ENCODE measurements at places on chromosomes 7 and 10.

GRCh38 chr10:3090914-3091787 lies 23.8 kb downstream of the PFKP start:
- DNase-seq: peak; percentile 85

GRCh38 chr7:610531-611280 lies 91.1 kb upstream of the PDGFA start:
- no peak for DNase-seq

GRCh38 chr7:37220664-37221063 lies 228.0 kb downstream of the ELMO1 start:
- DNase-seq: no peak

DNA sequence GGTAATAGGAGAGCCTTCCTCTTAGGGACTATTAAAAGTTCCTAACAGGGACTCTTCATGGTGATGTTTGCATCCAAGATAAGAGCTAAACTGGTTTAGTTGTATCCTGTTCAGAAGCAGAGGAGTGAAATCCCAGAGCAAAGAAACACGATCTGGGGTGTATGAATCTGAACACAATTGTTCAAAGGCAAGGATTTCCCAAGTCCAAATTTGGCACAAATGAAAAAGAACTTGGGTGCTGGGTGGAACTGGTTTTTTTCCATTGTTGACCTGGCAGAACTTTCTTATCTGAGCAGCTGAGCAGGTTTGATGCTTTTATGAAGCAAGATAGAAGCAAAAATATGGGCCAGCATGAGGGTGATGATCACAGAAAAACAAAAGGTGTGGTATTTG lies 6.0 kb downstream of the AGFG2 start:
- no peak for DNase-seq

DNA sequence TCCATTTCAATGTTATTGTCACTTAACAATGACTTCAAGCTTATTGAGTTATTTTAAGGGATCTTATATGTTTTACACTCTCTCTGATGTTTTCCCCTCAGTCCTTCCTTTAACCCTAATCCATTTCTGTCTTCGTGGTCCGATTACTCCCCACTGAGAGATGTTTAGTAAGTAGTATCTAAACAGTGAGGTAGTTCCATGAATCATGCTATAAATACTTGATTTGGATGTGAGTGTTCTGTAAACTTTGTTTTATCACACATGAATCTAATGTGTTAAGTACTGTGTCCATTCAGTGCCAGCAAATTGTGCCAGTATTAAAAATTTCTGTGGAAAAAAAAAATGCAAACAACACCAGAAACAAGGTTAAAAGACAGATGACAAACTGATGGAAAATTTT lies 18.6 kb downstream of the RPP30 start:
- DNase-seq: no peak

GRCh38 chr10:74988054-74988775 lies 123.2 kb upstream of the SAMD8 start:
- no peak for DNase-seq

DNA sequence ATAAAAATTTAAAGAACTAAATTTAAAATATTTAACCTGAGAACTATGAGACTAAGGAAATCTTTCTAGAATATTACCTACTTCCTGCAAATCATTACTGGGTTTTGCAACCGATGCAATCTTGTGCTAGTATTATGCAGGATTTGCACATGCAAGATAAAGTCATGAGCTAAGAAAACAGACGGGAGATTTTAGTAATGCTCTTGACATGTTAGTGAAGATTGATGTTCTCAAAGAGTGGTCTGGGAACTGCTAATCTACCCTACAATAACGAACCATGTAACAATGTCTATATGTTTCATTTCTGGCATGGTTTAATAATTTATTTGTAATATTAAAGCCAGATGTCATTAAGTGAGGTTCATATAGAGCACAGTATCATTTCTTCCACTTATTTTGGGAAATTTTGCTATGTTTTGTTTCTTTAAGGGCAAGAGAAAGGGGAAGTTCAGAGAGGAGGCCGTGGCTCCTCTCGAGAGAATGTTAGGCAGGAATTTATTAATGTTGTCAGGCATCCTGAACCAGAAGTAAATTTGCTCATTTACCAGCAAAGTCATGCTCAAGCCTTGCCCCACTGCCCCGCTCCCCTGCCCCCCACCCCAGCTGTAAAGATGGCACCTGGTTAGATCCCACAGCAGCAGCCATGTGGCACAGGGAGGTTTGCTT lies 22.8 kb downstream of the LRRC17 start:
- DNase-seq: no peak

DNA sequence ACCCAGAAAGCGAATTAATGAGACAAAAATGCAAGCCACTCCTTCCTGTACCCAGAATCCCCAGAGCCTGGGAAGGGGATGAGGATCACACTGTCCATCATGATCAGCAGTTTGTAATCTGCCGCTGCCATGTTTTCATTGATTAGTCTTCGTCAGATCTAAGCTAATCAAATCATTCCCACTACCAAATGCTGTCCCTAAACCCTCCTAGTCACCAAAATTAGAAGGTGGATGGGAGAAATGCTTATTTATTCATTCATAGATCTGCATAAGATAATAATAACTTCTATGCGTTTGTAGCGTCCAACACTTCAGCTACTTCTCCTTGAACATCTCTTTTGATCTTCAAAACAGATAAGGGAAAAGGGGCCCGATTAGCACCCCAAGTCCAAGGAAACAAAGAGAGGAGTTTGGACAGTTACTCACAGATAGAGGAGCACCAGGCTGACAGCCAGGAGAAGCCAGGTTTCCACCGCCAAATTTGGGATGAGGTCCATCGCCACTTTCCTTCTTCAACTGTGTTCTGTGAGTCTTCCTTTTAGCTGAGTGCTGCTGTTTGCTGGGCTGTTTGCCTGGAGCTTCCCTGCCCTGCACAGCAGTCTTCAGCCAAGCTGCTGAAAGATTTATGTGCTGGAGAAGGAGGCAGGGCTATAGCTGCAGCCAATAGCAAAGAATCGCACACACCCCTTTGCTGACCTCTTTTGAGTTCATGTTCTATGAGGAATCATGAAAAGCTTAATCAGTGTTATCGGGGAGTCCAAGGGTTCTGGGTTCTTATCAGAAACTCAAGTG lies at the start of gene CYP3A5:
Gene CYP3A5, minus strand, starts transcription at position 597 of the 792 bp plus-strand sequence. Its CDS starts 100 bp downstream, at position 497.
- DNase-seq: no peak

- no peak for DNase-seq
These were observed 43.0 kb downstream of the INSIG1 start for GRCh38 chr7:155340721-155341120.

GRCh38 chr7:88477976-88478375 lies 171.3 kb upstream of the STEAP4 start:
- DNase-seq: no peak

DNA sequence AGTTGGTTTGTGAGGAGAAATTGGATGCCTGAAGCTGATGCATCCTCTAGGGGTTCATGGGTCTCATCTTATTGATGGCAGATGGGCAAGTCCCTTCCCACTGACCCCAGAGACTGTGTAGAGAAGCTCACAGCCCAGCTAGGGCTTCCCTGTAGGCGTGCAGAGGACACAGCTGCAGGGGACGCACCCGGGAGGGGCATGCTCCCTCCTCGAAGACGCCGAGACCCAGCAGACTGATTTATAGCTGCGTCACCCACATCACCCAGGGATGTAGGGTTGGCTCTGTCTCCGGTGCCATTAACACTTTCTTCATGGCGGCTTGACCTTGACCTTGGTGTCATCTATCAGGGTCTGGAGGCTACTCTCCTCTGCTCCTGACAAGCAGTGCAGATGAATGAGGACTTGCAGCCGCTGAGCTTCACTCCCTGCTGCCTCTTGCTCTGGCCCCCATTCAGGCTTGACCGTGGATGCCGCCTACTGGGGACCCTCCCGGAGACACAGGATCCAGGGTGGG lies 549.7 kb downstream of the TCERG1L start:
- no peak for DNase-seq

- DNase-seq: peak; percentile 49
These were observed at the start of gene FBXW4 for GRCh38 chr10:101694674-101695403. Gene FBXW4, minus strand, starts transcription at chr10:101695170. Its CDS starts 65 bp downstream, at chr10:101695105.

GRCh38 chr7:117690147-117690546 lies 183.1 kb downstream of the CTTNBP2 start:
- no peak for DNase-seq

DNA sequence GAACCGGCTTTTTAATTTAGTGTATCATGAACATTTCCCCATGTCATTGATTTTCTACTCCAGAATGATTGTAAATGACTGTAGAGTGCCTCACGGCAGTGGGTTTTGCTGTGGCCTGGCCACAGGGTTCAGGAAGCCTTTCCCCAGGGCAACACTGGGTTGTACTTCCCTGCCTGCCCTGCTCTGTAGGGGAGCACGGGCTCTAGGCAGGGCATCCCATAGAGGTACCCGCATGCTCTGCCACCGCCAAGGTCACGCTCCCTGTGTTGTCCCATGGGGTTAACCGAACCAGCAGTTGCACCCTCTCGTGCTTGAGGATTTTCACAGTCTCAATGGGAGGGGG lies 63.8 kb downstream of the BPGM start:
- no peak for DNase-seq

GRCh38 chr7:38704041-38704547 lies 72.9 kb upstream of the AMPH start:
- no peak for DNase-seq

DNA sequence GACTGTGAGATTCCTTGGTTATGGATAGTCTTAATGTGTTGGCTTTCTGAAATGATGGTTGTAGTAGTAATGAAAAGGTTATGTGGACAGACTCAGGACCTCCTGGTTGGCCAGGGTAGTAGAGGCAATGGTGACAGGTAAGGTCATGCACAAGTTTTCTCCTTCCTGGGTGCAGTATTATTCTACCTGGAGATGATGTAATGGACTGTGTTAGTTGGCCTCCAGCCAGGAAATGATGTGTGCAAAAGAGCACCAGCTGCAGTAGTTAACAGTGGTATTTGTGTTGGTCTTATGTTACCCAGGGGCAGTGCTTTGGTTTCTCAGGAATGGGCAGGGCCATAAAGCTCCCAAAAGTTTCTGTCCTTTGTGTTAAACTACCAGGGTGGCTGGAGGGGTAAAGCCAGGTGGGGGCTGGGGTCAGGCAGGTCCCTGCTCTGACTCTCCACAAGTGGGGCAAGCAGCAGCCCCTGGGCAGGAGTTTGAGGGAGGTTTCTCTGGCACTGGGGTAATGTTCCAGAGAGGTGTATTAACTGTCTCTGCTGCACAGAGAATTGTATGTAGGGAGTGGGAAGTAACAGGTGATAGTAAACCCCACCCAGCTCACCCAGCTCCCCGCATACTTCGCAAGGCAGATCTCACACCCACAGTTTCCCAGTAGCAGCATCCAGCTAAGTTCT lies 36.3 kb downstream of the GPR22 start:
- DNase-seq: peak; percentile 52

GRCh38 chr7:48109848-48110663 lies 21.0 kb downstream of the UPP1 start:
- peak; percentile 88 for DNase-seq

DNA sequence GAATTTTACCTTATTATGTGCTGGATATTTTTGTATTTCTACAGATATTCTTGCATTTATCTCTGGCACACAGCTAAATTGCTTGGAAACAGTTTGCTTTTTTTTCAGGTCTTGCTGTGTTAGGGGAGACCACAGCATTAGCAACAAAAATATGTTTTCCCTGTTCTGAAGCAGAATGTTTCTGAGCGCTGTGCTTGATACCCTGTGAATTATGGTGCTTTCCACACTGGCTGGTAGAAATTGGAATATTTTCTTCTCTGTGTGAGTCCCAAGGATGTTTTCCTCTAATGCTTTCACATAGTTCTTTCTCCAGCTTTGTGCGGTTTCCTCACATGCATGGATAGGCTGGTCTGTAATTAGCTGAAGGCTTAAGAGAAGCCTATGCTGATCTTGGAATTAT lies 651.6 kb upstream of the IGFBP3 start:
- no peak for DNase-seq

Measured in RWPE1 (cell line).